ENCODE measurements at places on chromosomes 7 and 10.
A peak's percentile ranks its signal among the peaks of the same experiment; 100 is the strongest.

- no peak for DNase-seq
These were observed 347.4 kb downstream of the RPS24 start for GRCh38 chr10:78381107-78381506.

GRCh38 chr10:64880546-64880945, 1359.3 kb downstream of the REEP3 start:
- DNase-seq: no peak

DNA sequence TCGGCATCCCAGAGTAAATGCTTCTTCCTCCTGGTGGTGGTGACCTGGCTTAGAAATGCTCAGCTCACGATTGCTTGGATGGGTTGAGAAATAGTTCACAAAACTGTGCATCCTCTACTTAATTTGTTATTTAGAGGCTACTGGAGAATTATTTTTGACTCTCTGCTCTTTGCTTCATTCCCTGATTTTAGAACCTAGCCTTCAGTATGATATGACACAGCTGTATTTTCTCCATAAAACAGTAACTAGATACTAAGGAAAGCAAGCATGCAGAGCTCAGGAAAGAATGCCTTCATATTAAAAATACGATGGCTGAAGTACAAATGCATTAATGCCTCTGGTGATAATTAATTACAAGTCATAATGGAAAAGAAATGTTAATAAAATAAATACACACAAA, 602.0 kb upstream of the COBL start:
- DNase-seq: no peak

GRCh38 chr7:32259931-32260596, 189.9 kb upstream of the PDE1C start:
- DNase-seq: no peak

- DNase-seq: no peak
These were observed 39.2 kb upstream of the DMTF1 start for GRCh38 chr7:87113077-87113476.

DNA sequence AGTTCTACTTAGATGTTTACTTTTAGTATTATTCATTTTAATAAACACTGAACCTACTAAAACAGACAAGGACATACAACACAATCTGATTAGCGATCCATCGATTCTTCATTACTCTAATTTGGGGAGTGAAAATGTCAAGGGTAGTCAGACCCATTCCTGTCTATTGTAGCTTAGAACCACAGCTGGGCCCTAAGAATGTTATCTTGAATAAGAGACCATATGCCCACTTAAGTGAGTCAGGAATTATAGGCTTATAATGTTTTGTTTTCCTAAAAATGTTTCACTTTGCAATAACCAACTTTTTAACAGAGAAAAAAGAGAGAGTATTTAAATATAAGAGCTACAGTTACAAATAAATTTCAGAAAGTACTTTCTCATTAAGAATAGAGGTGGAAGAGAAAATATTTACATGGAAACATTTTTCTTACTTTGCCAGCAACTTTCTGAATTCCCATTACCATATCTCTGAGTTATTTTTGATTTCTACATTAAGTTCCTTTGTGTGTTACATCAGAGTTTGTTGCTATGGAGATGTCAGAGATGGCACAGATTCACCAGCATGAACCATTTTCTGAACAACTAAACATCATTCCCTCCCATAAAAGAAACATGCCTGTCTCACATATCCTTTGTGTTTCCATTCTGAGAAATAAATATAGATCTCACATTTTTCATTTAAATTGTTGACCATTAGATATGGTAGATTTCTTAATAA, 75.4 kb upstream of the SLC13A1 start:
- DNase-seq: no peak

GRCh38 chr10:62250594-62251198, 17.9 kb downstream of the RTKN2 start:
- peak; percentile 75 for DNase-seq

DNA sequence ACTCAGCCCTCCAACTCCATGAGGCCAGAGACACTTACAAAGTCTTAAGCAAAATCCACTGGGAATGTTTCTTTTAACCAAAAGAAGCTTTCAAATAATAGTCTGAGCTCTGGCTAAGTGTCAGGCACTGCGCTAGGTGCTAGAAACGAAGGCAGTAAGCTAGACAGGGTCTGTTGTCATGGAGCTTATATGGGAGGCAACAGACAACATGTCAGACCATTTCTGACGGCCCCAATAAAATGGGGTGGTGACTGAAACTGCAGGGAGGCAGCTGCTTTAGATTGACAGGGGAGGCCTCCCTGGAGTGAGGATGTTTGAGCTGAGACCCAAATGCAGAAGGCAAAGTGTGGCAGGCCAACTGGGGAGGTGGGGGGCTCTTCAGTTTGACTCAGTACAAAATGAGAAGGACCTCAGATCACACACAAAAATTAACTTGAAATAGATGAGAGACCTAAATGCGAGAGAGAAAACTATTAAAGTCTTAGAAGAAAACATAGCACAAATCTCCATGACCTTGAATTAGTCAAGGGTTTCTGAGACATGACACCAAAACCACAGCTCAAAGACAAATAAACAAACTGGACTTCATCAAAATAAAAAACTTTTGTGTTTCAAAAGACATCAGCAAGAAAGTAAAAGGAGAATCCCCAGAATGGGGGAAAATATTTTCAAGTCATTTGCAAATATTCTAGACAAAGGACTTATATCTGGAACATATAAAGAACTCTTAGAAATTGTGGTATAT, 40.6 kb downstream of the SH3PXD2A start:
- peak; percentile 10 for DNase-seq

DNA sequence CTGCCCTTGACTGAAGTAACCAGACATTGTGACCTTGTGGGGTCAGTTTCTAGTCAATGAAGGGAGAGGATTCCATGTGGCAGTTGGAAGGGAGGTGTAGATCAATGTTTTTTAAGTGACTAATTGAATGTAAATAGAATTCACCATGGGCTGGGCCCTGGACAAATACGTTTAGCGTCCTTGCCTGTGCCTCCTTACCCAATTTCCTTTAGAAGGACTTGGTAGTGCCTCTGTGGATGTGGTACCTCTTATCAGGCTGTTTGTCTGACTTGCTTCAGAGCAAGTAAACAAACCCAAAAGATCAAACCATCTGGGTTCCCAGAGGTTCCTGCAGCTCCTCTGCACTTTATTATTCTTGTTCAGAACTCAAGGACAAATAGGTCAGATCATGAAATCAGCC, 4.3 kb upstream of the KAT6B start:
- no peak for DNase-seq

GRCh38 chr10:47458466-47459154, 25.3 kb downstream of the ANXA8 start:
- peak; percentile 79 for DNase-seq

- peak; percentile 70 for DNase-seq
These were observed 182.2 kb downstream of the ADK start for GRCh38 chr10:74333174-74333573.

GRCh38 chr7:15554081-15554480, 7.7 kb downstream of the AGMO start:
- DNase-seq: peak; percentile 73

DNA sequence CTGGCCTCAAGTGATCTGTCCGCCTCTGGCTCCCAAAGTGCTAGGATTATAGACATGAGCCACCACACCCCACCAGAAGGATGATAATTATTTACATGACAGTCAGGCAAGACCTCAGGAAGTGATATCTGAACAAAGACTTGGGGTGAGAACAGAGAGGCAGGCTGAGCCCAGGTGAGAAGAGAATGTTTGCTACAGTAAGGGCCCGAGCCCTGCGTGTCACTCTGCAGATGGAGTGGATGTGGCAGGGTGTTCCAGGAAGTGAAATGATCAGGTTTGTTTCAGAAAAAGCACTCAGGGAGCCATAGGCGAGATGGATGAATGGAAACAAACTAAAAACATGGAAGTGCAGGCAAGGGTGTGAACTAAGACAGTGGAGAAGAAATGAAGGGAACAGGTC, 22.2 kb downstream of the SFMBT2 start:
- DNase-seq: no peak

DNA sequence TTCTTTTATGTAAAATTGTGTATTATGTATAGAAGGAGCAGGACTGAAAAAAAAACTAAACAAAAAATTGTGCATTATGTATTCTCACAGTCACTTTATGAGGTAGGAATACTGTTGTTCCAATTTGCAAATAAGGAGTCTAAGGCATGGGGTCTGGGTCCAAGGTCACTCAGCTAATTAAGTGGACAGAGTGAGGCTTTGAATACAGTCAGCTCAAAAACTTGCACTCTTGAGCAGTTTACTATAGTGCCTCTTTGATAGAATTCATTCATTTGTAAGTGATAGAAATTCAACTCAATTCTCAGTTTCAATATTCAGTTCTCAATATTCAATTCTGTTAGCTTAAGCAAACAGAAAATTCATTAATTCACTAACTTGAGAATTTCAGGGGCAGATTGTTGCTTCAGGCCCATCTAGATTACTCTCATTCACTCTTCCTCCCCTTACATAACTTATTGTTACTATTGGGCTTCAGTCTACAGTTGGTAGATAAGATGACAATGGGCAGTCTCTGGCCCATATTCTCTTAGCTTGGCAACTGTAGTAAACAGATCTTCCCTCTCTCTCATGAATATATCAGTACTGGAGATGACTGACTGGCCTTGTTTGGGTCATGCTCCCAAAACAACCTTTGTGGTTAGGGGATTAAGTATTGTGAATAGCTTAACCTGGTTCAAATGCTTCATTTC, 86.6 kb downstream of the BTAF1 start:
- no peak for DNase-seq

DNA sequence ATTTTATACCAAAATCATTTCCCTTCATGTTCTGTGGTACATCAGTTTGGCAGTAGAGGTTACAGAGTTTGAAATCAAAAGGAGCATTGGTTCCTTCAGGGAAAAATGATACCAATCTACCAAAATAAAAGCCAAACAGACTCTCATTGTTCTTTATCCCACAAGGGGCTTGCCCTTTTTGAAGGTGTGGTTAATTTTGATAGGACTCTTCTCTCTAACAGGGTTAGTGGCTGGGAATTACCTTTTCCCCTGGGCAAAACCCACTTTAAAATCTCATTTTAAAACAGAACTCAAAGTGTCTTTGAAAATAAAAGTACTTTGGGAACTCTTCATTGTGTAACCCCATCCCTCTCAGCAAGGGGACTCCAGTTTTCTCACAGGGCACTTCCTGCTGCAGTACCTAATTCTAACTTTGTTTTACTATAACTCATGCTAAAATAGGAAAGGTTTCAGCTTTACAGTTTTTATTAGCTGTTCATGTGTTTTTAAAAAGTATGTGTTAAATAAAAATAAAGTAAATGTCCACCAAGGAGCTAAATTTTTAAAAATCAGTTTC, 30.6 kb downstream of the SMNDC1 start:
- DNase-seq: no peak

DNA sequence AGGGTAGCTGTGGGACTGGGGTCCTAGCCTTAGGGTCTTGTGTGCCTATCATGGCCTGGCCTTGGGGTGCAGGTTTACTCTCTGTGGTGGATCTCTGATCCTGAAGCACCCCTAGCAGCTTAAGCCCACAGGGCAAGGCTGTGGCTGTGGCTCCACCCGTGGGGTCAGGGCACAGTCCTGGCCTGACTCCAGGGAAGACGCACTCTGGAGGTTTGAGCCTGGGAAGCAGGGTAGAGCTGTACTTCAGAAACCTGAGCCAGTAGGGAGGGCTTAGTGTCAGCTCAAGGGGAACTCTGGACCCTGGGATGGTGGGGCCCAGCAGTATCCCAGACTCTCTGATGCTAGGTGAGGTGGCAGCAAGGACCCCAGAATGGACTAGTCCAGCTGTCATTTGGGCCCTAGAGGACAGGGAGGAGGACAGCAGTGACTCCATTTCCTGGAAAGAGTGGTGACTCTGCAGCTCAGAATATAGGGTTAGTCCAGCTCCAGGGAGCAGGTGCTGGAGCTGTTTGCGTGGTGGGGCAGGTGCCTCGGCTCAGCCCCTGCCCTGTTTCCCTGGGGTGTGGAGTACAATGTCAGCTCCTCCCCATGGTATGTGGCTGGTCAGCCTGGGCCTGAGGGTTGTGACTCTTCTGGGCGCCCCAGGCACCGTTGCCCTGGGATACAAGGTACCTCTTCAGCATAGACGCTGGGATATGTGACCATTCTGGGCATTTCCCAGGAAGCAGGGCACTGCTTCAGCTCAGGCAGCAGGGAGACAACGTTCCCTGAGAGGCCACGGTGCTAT, 15.8 kb downstream of the GTPBP4 start:
- no peak for DNase-seq

DNA sequence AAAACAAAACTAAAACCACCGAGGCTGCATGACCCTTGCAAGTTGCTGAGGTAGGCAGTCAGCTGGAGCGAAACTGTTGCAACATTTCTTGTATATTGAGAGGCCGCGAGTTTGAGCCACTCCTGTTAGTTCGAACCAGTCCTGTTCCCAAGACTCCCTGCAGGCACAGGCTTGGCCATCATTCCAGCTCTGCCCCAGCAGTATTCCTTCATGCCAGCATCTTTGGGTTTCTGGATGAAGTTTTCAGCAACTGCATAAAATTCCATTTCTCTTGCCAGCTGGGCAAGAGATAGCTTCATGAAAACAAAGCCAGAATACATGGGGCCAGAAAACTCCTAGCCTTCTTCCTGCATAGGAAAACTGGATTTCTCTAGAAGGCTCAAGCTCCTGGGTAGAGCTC, 207.6 kb downstream of the FRMD4A start:
- DNase-seq: no peak

DNA sequence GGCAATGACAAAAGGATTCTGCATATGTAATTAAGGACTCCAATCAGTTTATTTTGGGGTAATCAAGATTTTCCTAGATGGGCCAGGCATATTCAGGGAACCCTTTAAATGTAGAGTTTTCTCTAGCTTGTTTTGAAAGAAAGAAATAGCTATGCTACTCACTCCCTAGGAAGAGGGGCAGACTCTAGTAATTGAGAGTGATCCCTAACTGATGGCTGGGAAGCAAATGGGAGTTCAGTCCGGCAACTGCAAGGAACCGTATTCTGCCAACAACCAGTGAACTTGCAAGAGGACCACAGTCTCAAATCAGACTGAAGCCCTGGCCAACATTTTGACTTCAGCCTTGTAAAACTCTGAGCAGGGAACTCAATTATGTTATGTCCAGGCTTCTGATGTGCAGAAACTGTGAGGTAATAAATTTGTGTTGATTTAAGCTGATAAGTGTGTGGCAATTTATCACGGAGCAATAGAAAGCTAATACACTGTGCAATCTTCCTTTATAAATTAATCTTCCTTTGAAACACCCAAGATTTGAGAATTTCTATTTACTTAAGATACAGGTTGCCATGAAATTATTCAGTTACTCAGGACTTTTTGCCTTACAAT, 14.0 kb downstream of the AOAH start:
- DNase-seq: no peak

DNA sequence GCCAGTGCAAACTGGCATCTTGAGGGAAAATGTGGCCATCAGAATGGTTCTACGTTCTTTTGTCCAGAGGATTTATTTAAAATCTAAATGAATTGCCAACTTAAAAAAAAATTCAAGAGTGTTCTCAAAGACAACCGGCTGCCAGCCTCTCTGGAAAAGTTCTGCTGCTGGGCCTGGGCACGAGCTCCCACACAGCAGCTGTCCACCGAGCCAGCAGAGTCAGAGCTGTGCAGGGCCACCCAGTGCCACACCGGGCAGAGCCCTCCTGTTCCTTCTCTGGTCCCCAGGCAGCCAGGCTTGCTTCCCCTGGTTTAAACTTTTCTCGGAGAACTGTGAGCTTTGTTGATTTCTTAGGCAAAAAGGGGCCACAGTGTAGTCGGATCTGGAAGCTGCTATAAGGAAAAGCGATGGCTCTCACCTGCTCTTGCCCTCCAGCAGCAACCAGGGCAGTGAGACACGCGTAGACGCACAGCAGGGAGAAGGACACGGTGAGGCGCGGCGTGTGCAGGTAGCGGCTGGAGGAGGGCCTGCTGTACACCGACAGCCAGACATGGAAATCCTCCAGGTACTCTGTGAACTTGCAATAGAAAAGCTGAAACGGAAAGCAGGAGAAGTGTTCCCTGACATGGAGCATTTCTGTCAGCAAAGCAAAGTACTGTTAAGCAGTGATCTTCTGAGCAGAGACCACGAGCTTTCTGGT, 111.6 kb downstream of the PKD1L1 start:
- no peak for DNase-seq
